ENCODE measurements at places on chromosomes 6 and 20.

- peaks cover 15% of the 10 kb centered on the region for H3K4me1 ChIP-seq
- DNase-seq, result no peak
- peak overlapping the region; percentile 73 for H3K4me3 ChIP-seq
- H3K27me3 ChIP-seq, result peaks cover 82% of the 10 kb centered on the region
Measured at GRCh38 chr20:38673725-38674091, 50.6 kb upstream of the SLC32A1 start.

DNA sequence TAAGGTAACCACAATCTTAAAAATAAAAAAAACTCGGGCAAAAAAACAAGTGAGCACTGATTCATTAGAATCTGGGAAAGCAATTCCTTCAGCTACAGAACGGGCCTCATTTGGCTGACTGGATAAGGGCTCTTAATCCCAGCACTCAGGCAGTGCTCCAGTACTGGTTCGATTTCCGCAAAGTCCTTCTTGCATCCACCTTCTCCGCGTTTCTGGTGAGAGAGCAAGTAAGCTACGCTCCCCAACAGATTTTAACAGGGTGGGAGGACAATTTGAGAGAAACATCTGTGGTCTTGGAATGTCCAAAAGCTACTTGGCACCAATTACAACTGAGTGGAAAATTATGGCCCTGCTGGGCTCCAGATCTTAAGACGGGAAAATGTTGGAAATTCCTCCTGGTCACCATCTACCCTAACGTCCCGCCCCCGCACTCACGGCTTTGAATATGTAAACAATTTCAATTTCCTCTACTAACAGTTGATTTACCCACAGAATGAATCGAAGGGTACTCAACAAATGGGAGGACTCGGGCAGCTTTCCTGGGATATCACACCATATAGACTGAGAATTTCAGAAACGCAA, 18.1 kb upstream of the ZSCAN9 start:
- H3K4me3 ChIP-seq, result peak overlapping the region; percentile 73
- H3K36me3 ChIP-seq, result peaks cover 12% of the 10 kb centered on the region
- DNase-seq, result no peak
- peak overlapping the region; percentile 63 for H3K27ac ChIP-seq
- peaks cover 25% of the 10 kb centered on the region for H3K4me1 ChIP-seq

DNA sequence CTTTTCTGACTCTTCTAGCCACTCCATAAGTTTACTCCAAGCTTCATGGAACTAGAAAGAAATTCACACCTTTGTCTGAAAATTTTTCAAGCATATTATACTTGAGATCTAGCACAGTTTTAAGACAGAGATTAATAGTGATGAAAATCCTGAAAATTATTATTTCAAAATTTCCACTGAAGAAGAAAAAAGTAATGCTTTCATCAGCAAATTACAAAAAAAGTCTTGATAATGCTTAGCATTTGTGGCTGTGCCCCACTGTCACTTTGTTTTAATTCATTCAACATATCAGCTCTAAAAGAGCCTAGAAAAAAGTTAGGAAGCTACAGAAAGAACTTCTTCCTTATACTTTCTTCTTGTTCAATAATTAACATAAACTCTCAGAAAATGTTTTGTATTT, 153.1 kb downstream of the DST start:
- H3K4me3 ChIP-seq, result no peak overlapping the region
- no peaks in the 10 kb centered on the region for H3K36me3 ChIP-seq
- H3K4me1 ChIP-seq, result no peaks in the 10 kb centered on the region
- H3K27me3 ChIP-seq, result no peaks in the 10 kb centered on the region

- H3K27ac ChIP-seq, result no peak overlapping the region
- H3K4me1 ChIP-seq, result no peaks in the 10 kb centered on the region
- no peaks in the 10 kb centered on the region for H3K36me3 ChIP-seq
- H3K4me3 ChIP-seq, result no peak overlapping the region
- no peak for DNase-seq
- no peaks in the 10 kb centered on the region for H3K27me3 ChIP-seq
Measured at GRCh38 chr6:48818052-48818412, 645.0 kb downstream of the MMUT start.

Data from activated naive CD4-positive, alpha-beta T cell treated with anti-CD3 and anti-CD28 coated beads, Interleukin-2, amount 10 ng/mL, durations not matched to agents 7 days and 5 days (primary cell).